ENCODE measurements at places on chromosomes 1 and 21.

- DNase-seq = no peak
Observed at GRCh38 chr1:64320470-64320869, 117.0 kb downstream of the UBE2U start.

GRCh38 chr1:156436141-156437036 is 64.2 kb downstream of the MEF2D start:
- DNase-seq = no peak

DNA sequence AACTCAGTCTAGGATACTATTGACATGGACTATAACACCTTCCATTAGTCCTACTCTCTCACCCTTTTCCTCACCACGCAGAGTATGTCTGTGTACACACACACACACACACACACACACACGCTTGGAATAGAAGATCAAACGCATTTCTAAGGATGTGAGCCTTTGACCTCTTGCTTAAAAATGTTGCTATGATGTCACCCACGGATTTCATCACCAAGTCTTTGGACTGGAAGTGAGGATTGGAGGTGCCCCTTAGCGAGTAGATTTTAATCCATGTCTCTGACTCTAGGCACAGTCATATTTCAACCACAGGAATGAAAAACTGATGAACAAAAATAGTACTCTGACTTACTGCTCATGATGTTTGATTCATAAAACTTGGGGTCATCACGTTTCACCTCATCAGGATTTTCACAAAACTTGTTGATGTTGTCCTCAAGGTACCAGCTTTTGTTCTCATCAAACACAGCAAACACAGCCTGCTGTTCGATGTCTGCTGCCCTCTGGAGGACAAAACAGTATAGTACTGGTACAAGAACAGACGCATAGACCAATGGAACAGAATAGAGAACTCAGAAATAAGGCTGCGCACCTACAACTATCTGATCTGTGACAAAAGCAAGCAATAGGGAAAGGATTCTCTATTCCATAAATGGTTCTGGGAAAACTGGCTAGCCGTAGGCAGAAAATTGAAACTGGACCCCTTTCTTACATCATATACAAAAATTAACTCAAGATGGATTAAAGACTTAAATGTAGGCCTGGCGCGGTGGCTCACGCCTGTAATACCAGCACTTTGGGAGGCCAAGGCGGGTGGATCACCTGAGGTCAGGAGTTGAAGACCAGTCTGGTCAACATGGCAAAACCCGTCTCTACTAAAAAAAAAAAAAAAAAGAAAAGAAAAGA is 39.9 kb downstream of the F5 start:
- peak; percentile 66 for DNase-seq

- peak; percentile 50 for DNase-seq
Observed at GRCh38 chr1:207752456-207752998, 673 bp downstream of the CD46 start.

- DNase-seq = no peak
Observed at GRCh38 chr1:89959719-89960118, 35.2 kb upstream of the ZNF326 start.

GRCh38 chr1:107187399-107187798 is 46.6 kb downstream of the NTNG1 start:
- no peak for DNase-seq

GRCh38 chr1:169528215-169529067 is 42.7 kb upstream of the SLC19A2 start:
- no peak for DNase-seq

DNA sequence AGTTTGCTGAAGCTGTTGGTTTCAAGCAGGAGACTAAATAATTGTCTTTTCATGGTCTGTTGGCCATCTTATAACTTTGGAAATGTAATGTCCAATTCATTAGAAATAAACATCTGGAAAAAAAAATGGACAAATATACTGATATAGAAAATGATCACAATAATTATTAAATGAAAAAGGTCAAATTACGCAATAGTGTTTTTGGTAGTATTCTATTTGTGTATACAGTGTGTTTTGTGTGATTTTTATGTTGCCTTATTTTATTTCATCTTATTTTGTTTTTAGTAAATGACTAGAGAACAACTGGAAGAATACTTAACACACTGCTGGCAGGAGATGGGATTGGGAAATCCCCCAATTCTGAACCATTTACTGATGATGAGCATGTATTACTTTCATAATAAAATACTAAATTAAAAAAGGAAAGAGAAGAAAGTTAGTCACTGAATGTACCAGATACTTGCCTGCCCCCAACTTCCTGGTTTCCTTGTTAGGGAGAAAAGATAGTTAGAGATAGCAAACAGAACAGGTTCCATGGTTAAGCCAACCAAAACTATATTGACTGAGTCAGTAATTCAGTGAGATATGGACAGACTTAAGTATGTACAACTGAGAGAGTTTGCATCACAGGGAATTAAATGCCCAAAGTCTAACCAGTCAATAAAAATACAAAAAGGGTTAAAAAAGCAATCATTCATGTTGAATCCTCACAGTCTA is 24.0 kb upstream of the SAMD13 start:
- DNase-seq = no peak

GRCh38 chr1:203968761-203969160 is 104.2 kb upstream of the SOX13 start:
- DNase-seq = no peak

DNA sequence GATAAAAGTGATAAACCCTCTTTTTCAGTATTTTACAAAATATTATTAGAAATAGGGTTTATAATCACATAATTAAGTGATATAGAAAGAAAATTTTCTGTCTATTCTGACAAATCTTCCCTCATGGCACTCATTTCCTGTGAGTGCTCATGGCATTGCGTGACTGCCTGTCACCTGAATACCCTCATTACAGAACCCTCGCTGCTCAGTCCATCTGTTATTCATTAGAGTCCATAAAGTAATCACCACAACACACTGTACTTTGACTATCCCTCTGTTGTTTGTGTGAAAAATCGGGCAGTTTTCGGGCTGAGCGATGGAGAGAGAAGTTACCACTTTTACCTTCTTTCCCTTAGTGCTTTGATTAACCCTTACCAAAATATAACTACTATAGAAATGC is 100.4 kb upstream of the BRINP3 start:
- DNase-seq = no peak

DNA sequence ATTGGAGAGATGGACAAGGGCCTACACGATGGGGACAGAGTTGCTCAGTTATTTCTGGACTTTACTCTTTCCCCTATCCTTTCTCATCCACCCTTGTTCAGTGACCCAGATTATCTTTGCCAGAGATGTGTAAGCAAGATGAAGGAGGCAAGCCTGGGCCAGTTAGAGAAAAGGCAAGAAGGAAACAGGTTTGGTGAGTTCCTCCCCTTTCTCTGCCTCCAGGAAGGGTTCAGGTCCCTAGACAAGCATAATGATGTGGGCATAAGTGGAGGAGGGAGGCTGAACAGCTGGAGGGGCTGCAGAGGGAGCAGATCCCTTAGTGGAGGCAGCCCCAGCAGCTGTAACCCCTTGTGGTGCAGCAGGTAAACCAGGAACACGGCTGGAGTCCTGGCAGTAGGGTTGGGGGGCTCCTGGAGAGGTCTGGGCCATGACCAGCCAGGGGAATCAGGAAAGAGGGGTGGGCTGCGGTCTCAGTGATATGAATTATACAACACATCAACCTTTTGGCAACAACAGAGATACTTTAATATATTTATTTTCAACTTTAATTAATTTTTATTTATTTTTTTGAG is 9.2 kb upstream of the CDC42 start:
- DNase-seq = no peak

- no peak for DNase-seq
Observed at GRCh38 chr1:109728870-109729269, 12.0 kb downstream of the GSTM3 start.

- no peak for DNase-seq
Observed at GRCh38 chr1:177209357-177209756, 38.6 kb downstream of the BRINP2 start.

DNA sequence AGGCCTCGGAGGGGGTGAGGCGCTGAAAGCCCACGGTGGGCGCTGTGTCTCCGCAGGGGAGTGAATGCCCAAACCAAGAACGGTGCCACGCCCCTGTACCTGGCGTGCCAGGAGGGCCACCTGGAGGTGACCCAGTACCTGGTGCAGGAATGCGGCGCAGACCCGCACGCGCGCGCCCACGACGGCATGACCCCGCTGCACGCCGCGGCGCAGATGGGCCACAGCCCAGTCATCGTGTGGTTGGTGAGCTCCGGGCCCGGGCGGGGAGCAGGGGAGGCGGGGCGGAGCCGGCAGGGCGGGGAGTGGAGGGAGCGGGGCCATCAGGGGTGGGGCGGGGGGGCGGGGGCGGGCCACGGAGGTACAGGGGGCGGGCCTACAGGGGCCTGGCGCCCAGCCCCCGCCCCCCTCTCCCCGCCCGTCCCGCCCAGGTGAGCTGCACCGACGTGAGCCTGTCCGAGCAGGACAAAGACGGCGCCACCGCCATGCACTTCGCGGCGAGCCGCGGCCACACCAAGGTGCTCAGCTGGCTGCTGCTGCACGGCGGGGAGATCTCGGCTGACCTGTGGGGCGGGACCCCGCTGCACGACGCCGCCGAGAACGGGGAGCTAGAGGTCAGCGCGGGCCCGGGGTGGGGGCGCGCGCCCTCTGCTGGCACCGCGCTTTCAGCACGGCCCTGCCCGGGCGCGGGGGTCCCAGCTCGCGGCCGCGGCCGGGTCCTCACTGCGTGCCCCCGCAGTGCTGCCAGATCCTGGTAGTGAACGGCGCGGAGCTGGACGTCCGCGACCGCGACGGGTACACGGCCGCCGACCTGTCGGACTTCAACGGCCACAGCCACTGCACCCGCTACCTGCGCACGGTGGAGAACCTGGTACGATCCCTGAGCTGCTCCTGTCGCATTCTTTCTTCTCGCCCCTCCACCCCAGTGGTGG is 15.9 kb downstream of the ESPN start:
- DNase-seq = peak; percentile 81

DNA sequence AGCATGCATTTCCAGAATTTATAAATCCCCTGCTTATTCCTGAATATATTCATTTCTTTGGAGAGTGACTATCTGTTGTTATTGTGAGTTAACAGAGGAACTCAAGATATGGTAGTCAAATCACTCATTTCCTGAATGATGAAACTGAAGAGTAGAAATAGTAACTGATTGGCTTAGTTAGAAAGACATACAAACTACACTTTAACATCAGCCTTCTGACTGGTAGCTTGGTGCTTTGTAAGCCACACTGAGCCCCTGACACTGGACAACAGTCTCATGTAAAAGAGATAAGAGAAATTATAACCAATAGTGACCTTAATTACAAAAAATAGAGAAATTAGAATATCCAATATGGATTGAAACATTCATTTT is 4.8 kb downstream of the GBP7 start:
- no peak for DNase-seq

DNA sequence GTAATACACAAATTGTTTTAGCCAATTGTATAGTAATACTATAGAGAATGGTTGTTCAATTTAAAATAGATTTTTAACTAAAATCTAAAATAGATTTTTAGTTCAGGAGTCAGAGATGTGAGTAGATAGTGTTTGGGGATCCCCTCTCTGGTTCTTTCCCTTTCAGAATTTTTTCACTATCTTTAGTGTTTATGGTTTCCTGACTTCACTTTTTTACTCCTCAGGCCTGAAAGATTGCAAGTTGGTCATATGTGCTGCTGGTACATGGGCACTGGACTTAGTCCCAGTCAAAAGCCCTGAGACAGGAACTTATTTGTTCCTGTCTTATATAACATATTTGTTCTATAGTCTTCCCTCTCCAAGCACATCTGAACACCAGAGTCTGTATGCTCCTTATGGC is 96.8 kb upstream of the ATP1B1 start:
- no peak for DNase-seq

DNA sequence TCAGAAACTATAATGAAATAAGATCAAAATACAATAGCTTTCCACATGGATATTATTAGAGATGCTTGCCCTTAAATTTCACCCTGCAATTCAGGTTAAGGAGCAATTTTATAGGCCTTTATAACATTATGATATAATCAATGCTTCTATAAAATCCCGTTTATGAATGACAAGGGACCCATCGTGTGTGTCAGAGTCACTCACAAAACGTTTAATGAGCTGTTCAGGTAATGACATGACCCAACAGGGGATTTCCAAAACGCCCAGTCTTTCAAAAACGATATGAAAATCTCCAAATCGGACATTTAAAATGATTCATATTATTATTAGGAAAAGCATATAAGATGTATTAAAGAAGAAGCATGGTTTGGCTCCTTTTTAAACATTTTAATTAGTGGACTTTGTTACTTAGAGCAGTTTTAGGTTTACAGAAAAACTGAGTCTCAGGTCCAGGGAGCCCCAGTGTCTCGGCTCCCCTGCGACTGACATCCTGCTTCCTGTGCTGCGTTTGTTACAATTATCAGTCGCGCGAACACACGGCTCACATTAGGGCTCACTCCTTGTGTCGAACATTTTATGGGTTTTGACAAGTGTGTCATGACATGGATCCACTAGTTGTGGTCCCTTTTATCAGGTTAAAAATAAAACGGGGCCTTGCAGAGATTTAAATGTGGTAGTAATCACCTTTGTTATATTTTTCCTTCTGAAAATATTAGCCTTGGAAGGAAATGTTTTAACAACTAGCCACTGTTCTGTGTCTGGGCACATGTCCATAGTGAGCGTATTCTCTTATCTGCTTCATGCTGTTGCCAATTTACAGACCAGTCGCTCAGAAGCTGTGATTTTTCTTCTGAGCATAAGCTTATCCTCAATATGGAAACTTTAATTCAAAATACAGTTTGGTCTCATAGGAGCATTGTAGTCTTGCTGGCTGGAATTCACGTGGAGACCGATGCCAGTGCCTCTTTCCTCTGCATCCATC is 52.0 kb upstream of the POFUT2 start:
- no peak for DNase-seq

GRCh38 chr1:15714406-15715136 is 21.5 kb upstream of the SLC25A34 start:
- no peak for DNase-seq

GRCh38 chr1:55631509-55631908 is 416.3 kb upstream of the USP24 start:
- DNase-seq = no peak

- DNase-seq = no peak
Observed at GRCh38 chr1:244006961-244007360, 44.1 kb upstream of the ZBTB18 start.

DNA sequence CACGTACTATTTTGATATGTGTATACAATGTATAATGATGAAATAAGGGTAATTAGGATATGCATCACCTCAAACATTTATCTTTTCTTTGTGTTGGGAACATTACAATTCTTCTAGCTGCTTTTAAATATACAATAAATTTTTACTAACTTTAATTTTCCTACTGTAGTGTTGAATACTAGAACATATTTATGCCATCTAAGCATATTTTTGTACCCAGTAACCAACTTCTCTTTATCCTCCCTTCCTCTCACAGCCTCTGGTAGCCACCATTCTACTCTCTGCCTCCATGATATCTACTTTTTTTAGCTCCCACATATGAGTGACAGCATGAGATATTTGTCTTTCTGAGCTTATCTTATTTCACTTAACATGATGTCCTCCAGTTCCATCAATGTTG is 468.0 kb downstream of the COL11A1 start:
- no peak for DNase-seq

- no peak for DNase-seq
Observed at GRCh38 chr1:18088077-18088594, 19.5 kb upstream of the IGSF21 start.

GRCh38 chr1:152343006-152343405 is 16.8 kb downstream of the FLG2 start:
- no peak for DNase-seq

All from activated CD8-positive, alpha-beta memory T cell treated with anti-CD3 and anti-CD28 coated beads, Interleukin-2, amount 10 ng/mL, durations not matched to agents 7 days and 5 days (primary cell).